Ascending aorta (tissue), 2 donors: ENCODE measurements at places on chromosomes 5 and 9.

DNA sequence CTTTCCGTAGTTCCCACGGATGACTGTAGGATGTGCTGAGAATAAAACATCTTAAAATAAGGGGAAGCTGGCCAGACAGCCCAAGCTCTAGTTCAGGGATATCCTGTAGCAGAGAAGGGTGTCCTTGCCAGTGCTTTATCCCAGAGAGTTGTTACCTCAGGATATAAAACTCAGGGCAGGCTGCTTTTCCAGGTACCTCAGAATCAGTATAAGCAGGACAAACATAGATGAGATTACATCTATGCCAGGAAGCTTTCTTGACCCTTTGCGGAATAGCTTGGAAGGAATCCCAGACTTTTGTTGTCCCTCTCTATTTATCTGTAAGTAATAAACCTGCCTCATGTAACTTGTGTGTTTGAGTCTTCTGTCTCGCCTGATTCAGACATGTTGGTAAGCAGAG is 565.7 kb downstream of the PRDM9 start:
- no peak for DNase-seq

DNA sequence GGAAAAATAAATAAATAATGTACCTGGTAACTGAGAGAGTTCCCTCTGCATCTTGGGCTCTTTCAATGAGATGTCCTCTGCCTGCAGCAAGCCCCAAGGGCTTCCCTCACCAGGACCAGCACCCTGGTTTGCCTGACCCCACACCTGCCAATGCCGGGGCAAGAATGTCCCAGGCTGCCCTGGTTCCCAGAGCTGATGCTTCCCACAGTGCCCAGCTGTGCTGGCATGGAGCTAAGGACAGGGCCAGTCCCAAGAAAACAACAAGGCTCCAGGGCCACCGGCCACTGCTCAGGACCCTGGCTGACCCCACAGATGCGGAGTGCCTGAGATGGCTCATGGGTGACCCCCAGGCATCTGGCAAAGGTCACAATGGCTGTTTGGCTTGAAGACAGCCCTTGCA is 123.5 kb downstream of the KCNIP1 start:
- DNase-seq, result no peak

DNA sequence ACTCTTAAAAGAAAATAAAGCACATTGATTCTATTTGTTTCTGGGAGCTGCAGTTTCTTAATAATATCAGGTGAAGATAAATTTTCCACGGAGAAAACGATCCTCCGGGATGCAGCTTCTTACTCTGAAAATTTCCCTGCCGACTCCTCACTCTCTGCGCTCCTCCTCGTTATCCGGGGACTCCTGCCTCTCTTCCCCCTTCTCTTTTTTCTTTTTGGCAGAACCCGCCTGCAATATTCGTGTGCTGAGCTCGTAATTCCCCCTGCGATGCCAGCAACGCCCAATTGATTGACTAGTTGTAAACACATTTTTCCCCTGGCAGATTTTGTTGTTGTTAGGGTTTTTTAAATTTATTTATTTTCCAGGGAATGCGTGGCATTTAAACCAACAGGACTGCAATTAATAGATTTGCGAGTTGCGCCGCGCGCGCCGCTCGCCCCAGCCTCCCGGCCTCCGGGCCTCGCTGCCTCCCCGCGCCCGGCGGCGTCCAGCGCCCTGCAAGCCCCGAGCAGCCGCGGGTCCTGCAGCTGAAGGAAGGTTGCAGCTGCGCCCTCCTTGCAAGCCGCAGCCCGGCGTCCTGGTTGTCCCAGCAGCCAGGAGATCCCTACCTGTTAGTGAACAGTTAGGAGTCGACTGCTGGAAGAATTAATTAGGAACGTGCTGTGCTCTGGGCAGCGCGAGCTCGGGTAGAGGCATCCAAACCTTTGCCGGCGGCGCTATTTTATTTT is 2.2 kb downstream of the NTNG2 start:
- no peak for DNase-seq

DNA sequence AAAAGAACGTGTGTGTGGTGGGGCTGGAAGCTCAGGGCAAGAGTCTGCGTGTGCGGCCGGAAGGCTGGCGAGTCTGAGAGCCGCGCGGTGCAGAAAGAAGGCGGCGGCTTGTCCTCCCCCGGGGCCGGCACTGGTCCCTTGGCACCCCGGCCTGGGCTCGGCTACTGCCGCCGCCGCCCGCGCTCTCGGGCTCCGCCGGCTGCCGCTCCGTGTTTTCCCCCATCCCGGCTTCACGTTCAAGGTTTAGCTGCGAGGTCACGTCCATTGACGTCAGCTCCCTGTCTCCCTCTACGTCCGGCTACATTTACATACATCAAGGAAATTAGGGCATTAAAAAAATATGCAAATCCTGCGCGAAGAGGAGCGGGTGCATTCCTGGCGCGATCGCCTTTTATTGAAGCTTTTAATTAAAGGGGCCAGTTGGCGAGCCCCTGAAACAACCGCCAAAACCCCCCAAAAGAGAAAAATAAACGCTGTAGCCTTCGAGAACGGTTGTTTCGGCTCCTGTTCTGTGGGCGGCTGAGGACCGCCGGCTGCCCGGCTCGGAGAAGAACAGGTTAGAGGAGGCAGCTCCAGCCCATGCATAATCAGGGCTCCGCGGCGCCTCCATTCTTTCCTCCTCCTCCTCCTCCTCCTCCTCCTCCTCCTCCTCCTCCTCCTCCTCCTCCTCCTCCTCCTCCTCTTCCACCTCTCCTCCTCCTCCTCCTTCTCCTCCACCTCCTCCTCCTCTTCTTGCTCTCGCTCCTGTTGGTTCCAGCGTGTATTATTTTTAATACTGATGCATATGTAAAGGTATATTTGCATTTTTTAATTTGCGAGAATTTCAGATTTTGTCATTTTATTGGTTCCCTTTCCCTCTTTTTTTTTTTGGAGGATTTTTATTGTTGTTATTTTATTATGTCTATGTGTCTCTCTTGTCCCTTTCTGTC is 207.0 kb downstream of the MEF2C start:
- no peak for DNase-seq

- DNase-seq, result no peak
Observed at GRCh38 chr9:93260263-93261066, 76.5 kb downstream of the WNK2 start.
